Stimulated activated CD8-positive, alpha-beta memory T cell treated with anti-CD3 and anti-CD28 coated beads, Interleukin-4, amount 100 ng/mL, for 1 hour (primary cell): ENCODE measurements at places on chromosomes 7 and 10.

- no peak for DNase-seq
Observed at GRCh38 chr10:128519581-128519980, 393.4 kb upstream of the MKI67 start.

DNA sequence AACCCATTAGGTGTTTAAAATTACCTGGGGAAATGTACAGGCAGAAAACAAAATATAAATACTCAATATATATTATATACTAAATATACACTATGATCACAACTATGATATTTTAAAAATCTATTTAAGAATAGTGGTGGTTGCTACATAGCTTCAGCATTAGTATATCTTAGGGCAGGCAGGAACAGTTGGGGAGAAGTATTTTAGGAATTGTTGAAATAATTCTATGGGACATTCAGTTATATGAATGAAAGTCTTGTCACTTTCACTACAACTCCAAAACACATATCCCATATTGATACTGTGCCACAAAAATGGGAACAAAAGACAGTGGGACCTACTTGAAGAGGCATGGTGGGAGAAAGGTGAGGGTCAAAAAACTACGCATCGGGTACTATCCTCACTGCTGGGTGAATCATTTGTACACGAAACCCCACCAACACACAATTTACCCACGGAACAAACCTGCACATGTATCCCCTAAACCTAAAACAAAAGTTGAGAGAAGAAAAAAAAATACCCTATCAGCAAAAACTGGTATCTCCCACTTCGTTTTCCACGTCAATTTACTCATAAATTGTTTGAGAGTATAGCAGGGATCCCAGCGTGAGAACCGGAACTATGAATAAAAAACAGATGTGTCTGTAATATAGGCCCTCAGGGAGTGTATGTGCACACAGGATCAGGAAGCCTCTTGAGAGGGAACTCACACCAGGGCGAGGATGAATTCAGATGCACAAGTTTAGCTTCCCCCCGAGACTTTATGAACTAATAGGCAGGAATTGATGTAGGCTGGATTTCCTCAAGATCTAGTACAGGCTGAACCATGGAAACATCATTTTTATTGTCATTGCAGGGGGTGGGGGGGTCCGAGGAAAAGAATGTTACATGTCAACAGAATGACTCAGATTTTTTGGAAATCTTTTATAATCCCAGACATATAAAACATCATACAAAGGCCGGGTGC, 16.2 kb downstream of the SLC16A12 start:
- DNase-seq: no peak

DNA sequence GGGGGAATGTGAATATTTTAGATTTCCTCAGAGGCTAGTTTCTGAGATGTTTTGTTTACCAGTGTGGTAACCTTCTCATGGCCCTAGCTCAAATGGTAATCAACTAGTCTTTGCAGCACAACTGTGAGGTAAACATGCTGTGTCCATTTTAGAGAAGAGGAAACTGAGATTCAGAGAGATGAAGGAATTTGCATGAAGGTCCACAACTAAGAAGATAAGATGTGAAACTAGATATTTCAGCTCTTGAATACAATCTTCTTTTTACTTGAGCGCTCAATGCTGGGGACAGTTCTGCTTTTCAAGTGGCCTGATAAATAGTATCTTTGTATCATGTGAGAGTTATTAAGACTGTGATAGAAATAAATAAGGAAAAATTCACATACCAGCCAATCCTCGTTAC, 245.4 kb downstream of the AUTS2 start:
- DNase-seq: no peak

DNA sequence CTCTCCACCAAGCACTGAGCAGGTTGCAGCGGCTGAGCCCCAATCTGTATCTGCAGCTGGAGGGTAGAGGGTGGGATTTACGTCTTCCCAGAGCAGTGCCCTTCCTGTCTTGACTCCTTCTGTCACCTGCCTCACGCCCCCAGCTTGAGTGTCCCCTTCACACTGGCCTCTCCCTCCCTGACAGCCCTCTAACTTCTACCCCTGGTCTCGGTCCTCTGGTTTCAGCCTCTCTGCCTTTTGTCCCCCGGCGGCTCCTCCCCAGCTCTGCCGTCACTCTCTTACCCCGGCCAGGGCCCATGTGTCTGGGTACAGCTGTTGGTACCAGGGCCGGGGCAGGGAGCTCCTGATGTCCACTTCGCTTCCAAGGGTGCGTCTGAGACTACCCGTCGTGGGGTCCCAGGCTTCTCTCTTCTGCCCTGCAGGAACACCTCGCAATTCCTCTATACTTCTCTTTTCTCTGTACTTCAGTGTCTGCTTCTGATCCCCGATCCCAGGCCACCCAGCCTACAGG, 654 bp downstream of the MUC3A start:
- DNase-seq: no peak

DNA sequence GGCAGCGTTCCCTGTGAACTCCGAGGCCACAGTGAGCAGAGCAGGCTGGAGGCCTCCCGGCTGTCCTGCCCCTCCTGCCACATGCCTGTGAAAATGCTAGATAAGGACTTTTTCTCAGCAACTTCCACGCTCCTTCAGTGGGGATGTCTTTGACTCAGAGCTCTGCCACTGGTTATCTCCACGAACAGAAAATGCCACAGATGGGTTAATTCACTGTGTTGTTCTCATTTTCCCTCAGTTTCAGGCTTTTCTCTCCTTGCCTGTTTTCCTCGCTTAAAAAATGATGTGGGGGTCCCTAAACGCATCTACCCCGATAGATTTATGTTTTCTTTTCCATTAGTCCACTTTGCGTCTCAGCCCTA, 51.3 kb downstream of the IKZF1 start:
- DNase-seq: no peak

DNA sequence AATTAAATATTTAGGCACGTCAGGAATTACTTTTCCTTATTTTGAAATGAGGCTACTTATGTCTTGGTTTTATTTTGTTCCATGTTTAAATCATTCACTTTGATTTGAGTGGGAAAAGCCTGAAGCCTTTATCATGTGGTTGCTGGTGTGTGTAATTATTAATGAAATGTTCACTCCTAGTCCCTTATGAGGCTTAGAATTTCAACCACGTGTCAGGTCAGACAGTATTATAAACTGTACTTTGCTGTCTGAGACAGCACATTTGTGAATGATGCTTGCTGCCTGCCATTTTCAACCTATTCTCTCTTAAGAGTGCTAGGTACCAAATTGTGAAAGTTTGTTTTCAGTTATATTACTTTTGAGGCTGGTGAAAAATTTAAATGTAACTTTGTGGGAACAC, 58.9 kb downstream of the COL17A1 start:
- DNase-seq: no peak

GRCh38 chr10:73937333-73938043, 26.6 kb downstream of the PLAU start:
- no peak for DNase-seq

DNA sequence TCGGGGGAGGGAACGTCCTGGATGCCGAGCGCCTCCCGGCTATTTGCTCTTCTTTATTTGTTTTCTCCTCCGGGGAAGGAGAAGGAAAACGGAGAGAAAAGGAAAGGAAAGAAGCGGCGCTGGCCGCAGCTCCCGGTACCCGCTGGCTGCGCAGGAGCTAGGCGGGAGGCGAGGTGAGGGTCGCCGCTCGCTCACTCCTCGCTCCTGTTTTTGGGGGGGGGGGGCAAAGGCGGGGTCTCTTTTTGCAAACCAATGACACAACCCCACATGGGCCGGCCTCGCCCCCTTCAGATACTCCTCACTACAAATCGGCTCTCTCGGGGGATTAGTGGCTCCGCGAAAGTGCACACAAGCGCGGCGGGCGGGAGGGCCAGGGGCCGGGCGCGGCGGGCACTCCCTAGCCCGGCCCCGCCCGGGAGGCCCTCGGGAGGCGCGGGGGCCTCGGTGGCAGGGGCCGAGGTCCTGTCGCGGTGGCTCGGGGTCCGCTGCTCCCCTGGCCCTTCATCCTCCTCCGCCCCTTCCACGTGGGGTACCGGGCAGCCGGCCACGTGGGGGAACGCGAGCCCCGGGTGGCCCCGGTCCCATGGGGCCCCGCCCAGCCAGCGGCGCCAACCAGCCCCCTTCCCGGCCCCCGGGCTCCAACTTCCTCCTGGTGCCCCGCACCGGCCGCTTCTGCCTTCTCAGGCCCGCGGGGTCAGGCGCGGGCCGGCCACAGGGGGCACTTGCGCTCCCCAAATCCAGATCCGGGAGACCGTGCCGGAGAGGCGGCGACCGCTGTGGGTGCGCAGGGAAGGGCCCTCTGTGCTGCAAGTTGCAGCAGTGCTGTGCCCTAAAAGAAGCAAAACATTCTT, 718 bp upstream of the CTBP2 start:
- DNase-seq: no peak

GRCh38 chr7:35185908-35186731, 67.8 kb downstream of the TBX20 start:
- DNase-seq: no peak

DNA sequence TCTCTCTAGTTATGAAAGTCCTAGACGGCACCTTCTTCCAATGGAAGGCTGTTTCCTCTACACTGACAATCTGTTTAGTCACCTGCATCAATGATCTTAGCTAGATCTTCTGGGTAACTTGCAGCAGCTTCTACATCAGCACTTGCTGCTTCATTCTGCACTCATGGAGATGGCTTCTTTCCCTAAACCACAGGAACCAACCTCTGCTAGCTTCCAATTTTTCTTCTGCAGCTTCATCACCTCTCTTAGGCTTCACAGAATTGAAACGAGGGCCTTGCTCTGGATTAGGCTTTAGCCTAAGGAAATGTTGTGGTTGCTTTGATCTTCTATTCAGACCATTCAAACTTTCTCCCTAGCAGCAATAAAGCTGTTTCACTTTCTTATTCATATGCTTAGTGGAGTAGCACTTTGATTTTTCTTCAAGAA, 24.6 kb downstream of the NAMPT start:
- DNase-seq: no peak

DNA sequence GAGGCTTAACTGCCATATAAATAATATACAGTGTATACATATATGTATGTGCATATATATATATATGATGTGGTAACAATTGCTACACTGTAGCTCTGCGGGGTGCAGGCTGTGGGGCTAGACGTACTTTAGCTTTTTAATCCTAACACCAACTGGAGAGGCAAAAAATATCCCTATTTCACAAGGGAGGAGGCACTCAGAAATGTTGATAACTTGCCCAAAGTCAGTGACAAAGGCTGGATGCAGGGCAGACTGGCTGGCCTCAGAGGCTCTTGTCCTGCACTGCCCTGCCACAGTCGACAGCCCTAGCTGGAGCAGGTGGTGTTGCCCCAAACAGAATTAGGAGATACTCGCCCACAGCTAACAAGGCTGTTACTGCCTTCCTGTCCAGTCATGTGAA, 1.5 kb upstream of the RELN start:
- no peak for DNase-seq

GRCh38 chr7:33596686-33597085, 308.7 kb upstream of the BMPER start:
- DNase-seq: no peak

DNA sequence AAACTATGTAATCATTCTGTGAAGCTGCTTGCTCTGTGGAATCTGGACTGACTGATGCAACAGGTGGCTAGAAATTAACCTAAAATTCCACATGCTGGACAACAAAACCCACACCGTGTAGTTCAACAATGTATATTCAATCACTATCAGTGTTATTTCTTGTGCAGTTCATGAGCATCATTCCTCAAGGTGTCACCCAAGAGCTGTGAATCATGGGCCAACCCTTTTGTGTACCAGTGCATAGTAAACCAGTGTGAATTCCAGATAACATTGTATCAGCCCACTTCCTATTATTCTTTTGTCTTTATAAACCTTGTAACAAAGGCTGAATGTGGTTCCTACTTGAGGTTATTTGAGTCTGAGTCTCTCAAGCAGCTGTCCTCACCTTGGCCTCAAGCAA, 905.2 kb upstream of the ZNF722 start:
- DNase-seq: no peak

DNA sequence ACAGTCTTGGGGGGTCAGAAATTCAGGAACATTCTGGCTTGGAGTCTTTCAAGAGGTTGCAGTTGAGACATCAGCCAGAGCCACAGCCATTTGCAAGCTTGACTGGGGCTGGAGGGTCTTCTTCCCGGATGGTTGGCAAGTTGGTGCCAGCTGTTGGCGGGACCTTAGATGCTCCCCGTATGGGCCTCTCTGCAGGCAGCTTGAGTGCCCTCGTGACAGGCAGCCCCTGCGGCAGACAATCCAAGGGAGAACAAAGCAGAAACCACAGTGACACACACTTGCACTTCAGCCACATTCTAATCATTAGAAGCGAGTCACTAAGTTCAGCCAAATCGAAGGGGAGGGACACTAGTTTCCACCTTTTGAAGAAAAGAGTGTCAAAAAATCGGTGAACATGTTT, 59.4 kb upstream of the MXI1 start:
- DNase-seq: no peak

- no peak for DNase-seq
Observed at GRCh38 chr7:50812841-50813475, 30.3 kb upstream of the GRB10 start.

DNA sequence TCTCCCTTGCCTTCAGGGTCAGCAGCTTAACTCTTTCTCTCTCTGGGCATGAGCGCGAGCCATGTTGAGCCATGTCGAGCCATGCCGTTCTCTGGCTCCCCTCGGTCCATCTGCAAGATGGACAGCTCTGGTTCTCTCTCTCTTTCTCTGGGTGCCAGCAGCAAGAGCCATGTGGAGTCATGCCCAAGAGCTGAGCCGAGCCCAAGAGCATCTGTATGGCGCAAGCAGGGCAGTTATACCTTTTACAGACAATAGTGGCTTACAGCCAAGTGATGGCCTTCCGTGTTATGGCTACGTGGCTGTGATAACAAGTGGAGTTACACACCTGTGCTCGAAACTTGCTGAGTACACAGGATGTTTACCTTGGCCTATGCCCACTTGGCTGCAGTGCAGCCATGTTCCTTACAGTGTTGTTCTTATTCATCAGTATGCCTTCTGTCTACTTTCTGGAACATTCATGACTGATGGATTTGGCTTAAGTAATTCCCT, 327.7 kb downstream of the GLRX3 start:
- no peak for DNase-seq

DNA sequence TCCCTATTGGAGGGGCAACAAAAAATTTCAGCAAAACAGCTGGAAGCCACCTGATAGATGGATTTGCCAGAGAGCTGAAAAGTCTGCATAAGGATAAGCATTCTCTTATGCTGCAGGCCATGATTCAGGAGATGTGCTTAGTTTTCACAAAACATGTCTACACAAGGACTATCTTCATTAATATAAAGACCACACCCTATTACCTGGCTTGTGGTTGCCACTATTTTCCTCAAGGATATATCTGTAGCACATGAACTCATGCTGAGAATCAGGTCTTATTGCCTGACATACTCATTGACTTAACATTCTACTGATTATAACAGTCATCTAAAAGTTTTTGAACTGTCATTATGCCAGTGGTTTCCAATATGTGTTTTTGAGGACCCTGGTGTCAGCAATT, 7.1 kb upstream of the COL17A1 start:
- DNase-seq: no peak

- DNase-seq: no peak
Observed at GRCh38 chr10:113247050-113247449, 297.0 kb downstream of the TCF7L2 start.

GRCh38 chr7:36464271-36464670, 74.6 kb downstream of the ANLN start:
- no peak for DNase-seq
